ENCODE measurements at places on chromosomes 2 and 18. TPM values are rescaled to one million over a fixed set of nuclear protein-coding genes. Genes with fewer than 3 reads are reported as not detected.

DNA sequence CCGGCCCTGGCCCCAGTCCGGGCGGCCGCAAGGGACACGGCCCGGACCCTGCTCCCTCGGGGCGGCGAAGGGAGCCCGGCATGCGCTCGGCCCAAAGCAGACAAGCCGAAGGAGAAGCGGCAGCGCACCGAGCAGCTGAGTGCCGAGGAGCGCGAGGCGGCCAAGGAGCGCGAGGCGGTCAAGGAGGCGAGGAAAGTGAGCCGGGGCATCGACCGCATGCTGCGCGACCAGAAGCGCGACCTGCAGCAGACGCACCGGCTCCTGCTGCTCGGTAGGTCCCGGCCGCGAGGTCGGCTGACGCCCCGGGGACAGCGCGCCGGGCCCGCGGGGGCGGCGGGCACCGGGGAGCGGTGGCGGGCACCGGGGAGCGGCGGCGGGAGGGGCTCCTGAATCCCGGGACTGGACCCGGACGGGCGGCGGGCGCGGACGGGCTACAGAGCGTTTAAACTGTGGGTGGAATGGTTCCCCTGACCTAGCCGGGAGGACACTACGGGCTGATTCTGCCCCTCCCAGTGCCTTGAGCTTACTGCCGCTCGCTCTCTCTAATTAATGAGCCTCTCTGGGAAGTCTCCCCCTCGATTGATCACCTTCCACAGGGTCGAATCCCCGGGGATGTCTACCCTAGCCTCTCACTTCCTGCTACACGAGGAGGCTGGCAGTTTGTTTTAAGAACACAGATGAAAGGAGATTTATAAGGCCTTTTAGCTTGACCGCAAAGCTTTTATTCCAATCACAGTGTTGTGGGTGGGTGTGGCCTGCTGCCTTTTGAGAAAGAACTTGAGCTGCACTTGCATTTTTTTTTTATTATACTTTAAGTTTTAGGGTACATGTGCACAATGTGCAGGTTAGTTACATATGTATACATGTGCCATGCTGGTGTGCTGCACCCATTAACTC, 853 bp downstream of the GNAL start:
- H3K27ac ChIP-seq: no peak overlapping the region
- no peaks in the 10 kb centered on the region for H3K36me3 ChIP-seq
- peaks cover 55% of the 10 kb centered on the region for H3K27me3 ChIP-seq
- peak; percentile 12 for DNase-seq
- peak overlapping the region; percentile 54 for H3K4me3 ChIP-seq

DNA sequence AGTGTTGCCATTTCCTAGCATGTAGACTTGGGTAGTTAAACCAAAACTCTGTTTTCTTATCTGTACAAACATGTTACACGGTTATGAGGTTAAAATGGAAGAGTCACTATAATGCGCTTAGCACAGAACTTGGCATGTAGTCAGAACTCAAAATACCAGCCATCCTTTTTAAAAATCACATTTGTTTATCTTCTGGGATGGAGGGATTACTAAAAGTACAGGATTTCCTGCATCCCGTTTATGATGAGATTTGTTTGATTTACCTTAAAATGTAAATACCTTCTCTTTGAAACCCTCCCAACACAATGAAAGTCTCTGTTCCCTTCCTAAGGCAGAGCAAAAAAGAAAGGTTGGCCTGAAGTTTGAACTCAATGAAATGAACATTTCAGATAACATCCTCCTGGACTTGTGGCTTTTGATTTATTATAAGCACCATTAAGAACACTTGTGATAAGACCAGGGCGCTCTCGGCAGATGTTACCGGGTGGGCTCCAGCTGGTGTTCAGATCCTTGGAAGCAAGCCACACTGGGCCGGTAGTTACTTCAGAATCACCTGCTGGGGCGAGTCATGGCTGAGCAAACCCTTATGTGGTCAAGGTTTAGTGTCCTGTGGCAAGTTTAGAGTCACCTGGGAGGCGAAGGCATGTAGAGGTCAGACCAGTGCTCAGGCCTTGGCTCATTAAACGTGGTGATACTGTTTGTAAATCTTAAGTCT, 105.7 kb downstream of the MGAT5 start:
- no peaks in the 10 kb centered on the region for H3K27me3 ChIP-seq
- H3K4me3 ChIP-seq: no peak overlapping the region
- H3K27ac ChIP-seq: no peak overlapping the region
- H3K36me3 ChIP-seq: peaks cover 34% of the 10 kb centered on the region

- no peaks in the 10 kb centered on the region for H3K36me3 ChIP-seq
- H3K4me3 ChIP-seq: no peak overlapping the region
- no peak for DNase-seq
- no peak overlapping the region for H3K27ac ChIP-seq
Observed at GRCh38 chr2:136434251-136434715, 316.3 kb upstream of the CXCR4 start.

DNA sequence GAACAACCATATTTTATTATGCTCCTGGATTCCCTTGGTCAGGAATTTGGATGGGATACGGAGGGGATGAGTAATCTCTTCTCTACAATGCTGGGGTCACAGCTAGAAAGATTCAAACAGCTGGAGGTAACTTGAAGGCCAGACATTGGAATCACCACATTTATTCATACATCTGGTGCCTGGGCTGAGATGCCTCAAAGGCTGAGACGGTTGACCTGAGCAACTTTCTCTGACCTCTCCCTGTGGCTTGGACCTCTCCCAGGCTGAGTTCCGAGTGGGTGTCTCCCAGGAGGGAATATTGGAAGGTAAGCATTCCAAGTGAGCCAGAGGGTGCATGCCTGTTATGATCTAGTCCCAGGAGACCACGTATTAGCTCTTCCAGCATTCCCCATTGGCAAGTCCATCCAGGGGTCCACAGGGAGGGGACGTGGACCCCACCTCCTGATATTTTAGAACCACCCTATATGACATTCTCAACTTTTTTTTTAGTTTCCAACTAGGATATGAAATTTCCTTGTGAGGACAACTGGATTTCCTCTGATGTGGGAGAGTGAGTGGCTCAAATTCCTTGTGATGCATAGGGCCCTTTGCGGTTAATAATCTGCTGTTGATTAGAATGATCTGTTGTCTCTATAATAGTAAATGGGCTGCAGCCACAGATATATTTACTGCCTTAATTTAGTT, 101.8 kb downstream of the MRPS9 start:
- H3K27ac ChIP-seq: no peak overlapping the region
- H3K4me1 ChIP-seq: peaks cover 8% of the 10 kb centered on the region

GRCh38 chr2:86498468-86499260, 57.5 kb downstream of the KDM3A start:
- no peak overlapping the region for H3K4me3 ChIP-seq
- H3K4me1 ChIP-seq: no peaks in the 10 kb centered on the region
- peaks cover 95% of the 10 kb centered on the region for H3K36me3 ChIP-seq
- no peaks in the 10 kb centered on the region for H3K27me3 ChIP-seq
- no peak for DNase-seq

PRSS56 gene
- not detected for total RNA-seq

CPSF3 gene
- total RNA-seq: 46.9 TPM

REG3G gene
- not detected for total RNA-seq
